Foreskin melanocyte (primary cell): ENCODE measurements at places on chromosomes 7 and 10.

GRCh38 chr10:75512203-75512933, 80.9 kb downstream of the LRMDA start:
- DNase-seq = no peak

GRCh38 chr10:34739915-34740314, 75.2 kb downstream of the PARD3 start:
- DNase-seq = peak; percentile 23

- no peak for DNase-seq
These were observed 27.2 kb downstream of the CHST15 start for GRCh38 chr10:124066126-124066700.

GRCh38 chr7:102073931-102074880, 212.5 kb upstream of the SH2B2 start:
- no peak for DNase-seq

DNA sequence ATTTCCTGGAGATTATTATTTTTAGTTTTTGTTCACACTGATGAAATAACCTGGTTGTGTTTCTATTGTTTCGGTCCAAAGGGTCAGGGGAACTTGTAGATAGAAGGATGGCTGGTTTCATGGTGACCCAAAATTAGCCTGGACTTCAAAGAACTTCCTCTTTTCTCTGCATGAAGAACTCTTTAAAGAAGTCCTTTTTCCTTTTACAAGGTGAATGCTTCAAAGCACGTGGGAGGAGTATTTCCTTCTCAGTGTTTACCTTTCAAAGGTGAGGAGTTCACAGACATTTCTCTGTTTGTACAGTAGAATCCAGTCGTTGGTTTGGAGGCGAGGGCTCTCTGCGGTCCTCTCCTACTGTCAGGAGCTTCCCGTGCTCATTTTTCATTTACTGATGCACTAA, 561.7 kb downstream of the GATA3 start:
- no peak for DNase-seq

GRCh38 chr7:139026551-139026950, 9.3 kb downstream of the ZC3HAV1L start:
- no peak for DNase-seq

DNA sequence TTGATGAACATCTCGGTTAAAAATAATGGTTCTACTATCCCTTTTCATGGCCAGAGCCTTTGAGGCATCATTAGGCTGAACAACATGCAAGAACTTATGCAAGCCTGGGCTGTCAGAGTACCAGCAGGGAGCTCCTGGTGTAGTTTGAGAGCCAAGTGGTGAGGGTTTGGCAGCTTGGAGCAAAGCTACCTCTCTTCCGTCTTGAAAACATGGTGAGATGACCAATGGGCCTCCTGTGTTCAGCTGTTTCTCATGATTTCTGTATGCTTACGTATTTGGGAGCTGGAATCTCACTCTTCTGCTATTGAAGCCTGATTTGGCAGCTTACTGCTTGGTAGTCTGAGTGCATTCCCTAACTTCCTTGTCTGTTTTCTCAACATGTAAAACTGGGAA, 150.4 kb downstream of the CXCL12 start:
- DNase-seq = no peak

DNA sequence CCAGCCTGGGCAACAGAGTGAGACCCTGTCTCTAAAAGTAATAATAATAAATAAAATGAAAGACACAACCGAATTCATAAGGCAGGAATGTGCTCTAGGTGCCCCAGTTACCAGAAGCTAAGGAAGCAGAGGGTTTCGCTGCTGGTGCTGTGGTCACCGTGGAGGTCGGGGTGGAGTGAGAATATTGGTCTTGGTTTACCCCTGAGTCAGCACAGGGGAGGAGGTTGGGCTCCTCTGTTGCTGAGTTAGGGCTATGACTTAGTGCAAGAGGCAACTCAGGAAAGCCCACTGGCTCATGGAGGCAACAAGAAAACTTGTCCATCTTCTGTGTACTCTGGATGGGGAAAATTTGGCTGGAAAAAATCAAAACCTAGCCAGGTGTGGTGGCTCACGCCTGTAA, 117.1 kb downstream of the MYL10 start:
- no peak for DNase-seq

DNA sequence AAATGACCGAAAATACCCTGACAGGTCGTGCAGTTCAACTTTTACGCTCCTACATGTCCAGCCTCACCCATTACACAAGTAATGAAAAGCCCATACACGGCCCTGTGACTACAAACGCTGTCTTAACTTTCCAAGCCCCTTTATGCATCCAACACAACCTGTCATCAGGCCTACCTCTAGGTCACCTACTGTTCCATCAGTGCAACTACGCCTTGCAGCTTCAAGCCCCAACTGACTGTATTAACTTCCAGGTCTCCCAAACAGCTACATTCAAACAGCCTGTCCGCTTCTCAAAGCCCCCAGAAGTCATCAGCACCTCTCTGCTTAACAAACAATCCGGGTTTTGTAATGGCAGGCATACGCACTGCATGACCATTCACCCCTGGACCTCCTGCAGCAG, 19.2 kb downstream of the ZNF107 start:
- no peak for DNase-seq

DNA sequence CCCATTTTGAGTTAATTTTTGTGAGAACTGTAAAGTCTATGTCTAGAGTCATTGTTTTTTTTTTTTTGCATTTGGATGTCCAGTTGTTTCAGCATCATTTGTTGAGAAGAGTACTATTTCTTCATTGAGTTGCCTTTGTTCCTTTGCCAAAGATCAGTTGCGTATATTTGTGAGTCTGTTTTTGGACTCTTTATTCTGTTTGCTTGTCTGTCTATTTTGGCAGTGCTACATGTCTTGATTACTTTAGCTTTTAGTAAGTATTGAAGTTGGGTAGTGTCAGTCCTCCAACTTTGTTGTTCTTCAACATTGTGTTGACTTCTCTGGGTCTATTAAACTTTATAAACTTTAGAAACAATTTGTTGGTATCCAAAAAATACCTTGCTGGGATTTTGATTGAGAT, 31.6 kb downstream of the CCDC7 start:
- no peak for DNase-seq

DNA sequence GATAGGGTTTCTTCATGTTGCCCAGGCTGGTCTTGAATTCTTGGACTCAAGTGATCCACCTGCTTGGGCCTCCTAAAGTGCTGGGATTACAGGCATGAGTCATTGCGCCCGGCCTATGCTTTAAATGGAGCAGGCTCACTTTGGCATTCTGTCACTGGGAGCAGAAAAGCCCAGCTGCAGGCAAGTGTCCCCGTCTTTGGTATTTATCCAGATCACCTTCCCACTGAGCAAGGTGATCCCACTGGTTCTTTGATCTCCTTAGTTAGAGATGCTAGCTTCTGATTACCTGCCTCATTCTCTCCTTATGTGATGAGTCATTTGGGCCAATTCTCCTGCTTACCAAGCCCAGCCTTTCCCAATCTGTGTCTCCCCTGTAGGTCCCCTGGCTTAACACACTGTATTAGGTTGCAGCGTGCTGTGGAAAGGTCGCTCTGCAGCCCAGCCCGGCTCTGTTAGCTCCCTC, 39.3 kb downstream of the SPDYE5 start:
- no peak for DNase-seq

DNA sequence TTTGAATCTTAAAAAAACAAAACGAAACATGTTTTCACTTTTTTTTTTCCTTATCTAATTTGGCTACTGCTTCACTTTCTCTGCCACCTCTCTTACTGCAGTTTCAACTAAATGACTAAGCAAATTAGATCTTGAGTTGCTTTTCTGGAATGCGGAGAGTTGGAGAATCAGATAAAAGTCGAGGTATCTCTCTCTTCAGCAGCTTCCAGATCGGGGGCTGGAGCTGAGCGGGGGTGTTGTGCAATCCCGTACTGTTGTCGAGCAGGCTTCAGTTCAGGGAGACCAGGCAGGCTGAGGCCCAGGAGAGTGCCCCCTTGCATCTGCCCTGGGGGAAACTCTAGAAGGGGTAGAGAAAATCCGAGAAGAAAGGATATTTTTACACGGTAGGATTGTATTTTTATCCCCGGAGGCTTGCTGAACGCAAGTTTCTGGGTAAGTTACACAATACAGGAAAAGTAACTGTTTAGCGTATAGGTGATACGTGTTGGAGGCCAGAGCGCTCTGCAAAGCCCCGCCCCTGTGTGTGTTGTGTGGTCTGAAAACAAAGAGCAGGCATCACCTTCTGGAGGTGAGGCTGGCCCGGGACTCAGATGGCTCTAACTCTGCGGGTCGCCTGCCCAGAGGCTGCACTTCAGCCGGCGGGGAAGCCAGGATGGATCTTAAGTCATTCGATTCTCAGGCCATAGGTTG, 116.6 kb downstream of the KLF6 start:
- DNase-seq = no peak

GRCh38 chr10:3516234-3516922, 268.6 kb downstream of the KLF6 start:
- no peak for DNase-seq

DNA sequence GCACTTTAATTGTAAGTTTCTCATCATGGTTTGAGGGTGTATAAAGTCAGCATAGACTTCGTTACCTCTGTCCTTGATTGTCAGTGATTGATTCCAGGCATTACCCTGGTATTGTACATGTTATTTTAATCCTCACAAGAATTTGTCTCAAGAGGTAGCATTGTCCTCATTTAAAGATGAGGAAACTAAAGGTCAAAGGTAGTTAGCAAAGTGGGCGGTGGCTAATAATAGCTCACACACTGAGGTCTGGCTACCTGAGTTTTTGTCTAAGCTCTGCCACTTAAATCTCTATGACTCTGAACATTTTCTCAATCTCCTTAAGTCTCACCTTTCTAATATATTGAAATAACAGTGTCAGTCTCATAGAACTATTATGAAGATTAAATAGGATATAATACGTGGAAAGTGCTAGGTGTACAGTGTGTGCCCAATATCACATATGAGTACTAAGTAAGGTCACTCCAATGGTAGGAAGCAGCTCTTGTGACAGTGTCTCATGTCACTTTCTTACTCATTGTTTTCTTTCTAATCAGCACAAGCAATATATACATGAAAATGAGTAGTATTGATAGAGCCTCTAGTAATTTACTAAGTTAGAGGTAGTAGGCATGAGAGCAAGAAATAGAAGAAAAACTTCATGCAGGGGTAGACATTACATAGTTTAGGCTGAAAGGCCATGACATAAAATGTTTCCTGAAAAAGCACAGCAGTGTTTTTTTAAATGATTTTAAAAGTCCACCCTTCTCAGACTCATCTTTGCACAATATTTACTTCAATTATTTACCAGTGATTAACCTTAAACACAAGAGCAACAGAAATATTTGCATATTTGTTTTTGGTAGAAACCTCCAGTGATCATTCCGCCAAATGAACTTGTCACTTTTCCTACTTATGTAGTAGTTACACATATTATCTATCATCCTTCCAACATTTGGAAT, 21.0 kb downstream of the AHR start:
- no peak for DNase-seq

- DNase-seq = no peak
These were observed 56.5 kb downstream of the ENO4 start for GRCh38 chr10:116905845-116906210.

DNA sequence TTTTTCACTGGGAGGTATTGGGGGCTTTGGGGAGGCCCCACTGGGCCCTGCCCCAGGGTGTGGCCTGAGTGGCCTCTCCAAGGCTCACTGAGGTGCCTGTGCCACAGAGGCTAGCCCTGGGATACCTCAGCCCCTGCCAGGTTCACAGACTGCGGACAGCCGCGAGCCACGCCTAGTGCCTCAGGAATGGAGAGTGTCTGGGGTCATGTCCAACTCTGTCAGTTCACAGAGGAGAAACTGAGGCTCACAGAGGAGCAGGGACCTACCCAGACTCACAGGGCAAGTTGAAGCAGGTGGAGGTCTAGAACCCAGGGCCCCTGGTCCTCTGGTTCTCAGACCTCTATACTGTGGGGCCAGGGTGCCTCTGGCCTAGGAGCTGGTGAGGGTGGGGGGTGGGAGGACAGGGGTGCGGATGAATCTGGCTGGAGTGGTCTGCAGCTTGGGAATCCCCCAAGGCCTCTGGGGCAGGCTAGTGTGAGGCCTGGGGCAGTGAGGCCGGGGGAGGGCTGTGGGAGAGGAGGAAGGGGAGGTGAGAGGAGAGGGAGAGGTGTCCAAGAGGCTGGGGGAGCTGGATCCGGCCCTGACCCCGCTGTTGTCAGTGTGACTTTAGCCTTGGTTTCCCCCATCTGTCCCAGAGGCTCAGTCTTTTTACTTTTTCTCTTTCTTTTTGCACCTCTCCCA, 20.0 kb downstream of the NEURL1 start:
- no peak for DNase-seq

- DNase-seq = no peak
These were observed 43.0 kb upstream of the GRM3 start for GRCh38 chr7:86600506-86601290.

GRCh38 chr7:148483515-148484308, 106.9 kb upstream of the C7orf33 start:
- no peak for DNase-seq

GRCh38 chr7:39005461-39005860, 27.8 kb downstream of the POU6F2 start:
- DNase-seq = peak; percentile 95

DNA sequence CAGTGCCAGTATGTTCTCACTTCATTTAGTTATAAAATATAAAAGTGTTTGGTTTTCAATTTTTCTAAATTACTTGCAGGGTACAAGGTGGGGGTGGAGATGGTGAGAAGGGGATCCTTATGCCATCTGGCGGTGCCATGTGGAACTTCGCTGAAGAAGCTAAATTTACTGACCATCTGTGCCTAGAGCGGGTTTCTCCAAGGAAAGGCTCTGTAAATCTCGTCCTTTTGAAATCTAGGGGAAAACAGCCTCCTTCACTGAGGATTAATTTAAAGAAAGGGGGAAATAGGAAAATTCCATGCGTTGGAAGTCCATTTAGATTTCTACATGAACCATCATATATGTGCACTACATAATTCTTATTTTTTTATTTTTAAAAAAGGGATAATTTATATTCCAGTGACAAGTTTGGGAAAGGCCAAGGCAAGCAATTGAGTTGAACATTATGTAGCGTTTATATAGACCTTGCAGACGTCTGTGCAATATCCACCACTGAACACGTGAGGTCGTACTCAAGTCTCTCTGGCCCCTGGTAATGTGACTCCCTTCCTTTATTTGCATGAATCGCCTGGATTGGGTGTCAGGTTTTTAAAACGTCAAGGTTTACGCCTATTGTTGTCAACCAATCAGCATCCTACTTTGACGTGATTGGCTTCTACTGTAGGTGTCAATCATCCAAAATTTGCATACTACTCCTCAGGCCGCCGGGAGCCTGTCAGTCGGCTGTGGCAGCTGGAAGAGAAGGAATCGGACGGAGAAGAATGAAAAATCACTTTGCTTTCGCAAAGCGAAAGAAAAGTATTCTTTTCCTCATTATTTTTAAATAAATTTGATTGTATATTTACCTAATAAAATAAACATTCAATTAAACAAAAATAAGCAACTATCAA, 297.1 kb upstream of the NFE2L3 start:
- DNase-seq = peak; percentile 82
